ENCODE measurements at places on chromosomes 2 and 18.

DNA sequence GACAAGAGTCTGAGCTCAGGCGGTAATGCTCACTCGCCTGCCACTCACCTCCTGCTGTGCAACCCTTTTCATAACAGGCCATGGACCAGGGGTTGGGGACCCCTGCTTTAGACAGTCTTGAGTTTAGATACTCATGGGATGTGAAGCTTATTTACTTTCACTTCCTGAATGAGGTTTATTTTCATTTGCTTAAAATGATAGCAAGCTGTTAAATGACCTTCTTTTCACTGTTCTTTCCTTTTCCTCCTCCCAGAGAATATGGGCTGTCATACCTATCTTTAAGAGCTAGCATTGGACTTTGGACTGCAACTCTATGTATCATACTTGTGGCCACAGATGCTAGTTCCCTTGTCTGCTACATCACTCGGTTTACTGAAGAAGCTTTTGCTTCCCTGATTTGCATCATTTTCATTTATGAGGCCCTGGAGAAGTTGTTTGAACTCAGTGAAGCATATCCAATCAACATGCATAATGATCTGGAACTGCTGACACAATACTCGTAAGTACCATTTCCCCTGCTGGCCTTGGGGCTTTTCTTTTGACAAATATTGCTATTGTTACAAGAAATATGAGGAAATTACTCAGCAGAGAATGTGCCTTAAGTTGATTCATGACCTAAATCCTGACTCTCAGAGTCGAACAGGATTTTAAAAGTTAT, 168.5 kb downstream of the DPP4 start:
- no peak for DNase-seq

GRCh38 chr2:64406407-64406774, 47.6 kb upstream of the LGALSL start:
- no peak for DNase-seq

DNA sequence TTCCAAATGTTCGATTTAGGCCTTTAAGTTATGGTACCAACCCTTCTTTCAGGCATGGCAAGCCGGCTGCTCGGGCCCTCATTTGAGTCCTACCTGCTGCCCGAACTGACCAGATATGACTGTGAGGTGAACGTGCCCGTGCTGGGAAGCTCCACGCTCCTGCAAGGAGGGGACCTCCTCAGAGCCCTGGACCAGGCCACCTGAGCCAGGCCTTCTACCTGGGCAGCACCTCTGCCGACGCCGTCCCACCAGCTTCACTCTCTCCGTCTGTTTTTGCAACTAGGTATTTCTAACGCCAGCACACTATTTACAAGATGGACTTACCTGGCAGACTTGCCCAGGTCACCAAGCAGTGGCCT, 87.2 kb downstream of the EPAS1 start:
- no peak for DNase-seq

GRCh38 chr18:45690975-45691815, 32.8 kb upstream of the SLC14A1 start:
- no peak for DNase-seq

GRCh38 chr2:24228470-24228869, 53.6 kb downstream of the FAM228A start:
- DNase-seq: no peak
